Activated T-cell treated with anti-CD3 and anti-CD28 coated beads, Interleukin-2, amount 50 U/mL, for 48 hours (primary cell): ENCODE measurements at places on chromosomes 5 and 9.

DNA sequence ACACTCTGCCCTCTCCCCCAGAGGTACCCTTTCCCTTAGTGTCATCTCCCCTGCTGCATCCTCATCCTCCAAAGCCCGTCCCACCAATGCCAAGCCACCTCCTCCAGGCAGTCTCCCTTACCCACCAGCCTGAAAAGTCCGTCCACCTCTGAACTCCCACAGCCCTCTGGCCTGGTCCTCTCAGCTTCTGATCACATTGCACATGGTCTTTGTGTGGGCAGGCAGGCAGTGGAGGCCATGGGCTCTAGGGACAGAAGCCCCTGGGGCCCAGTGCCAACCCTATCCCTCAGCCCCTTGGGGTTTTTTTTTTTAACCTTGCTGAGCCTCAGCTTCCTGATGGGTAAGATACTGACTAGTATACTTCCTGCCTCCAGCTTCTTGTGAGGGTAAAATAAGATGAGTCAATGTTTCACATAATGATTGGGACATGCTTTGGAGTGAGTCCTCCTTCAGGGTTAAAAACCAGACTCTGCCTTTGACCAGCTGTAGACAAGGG lies 19.4 kb downstream of the CSF1R start:
- DNase-seq, result no peak

DNA sequence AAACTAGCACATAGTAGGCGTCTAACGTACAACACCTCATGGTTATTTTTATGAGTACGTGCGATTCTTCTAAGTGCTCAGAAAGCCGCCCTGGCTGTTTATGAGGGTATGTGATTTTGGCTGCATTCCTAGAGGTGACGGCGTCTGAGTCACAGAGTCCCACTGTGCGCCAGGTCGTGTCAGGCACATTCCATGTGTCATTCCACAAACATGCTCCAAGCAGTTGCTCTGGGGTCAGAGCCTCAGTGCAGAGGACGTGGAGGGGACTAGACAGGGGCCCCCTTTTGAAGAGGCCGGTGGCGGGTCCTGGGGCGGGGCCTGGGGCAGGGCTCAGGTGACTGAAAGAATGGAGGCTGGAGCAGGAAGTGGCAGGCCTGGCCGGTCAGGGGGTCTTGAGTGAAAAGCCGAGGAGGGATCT lies 51.9 kb downstream of the NEK6 start:
- no peak for DNase-seq

- no peak for DNase-seq
Observed at GRCh38 chr5:74865256-74865803, 857 bp downstream of the FAM169A start.

- no peak for DNase-seq
Observed at GRCh38 chr5:127683008-127683407, 20.2 kb upstream of the CCDC192 start.
